ENCODE measurements at places on chromosomes 5 and 9.

GRCh38 chr5:160493806-160494338 lies 72.2 kb downstream of the PTTG1 start:
- no peak for DNase-seq

DNA sequence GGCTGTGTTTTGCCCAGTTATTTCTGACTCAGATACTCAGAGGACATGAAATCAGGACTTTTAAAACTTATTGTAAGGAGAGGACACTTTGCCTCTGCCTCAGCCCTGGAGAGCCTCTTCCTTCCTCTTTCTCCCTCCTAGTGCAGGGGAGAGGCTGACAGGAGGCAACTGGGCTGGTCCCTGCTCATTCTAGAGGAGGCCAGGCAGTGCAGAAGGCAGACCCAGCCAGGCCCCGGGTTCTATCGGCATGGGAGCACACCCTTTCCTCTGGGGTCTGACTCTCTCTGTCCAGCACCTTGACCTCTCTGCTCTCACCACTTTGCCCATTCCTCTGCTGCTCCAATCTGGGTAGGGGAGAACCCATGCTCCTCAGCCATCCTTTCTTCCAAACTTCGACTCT lies 16.0 kb upstream of the SMIM32 start:
- no peak for DNase-seq

- no peak for DNase-seq
These were observed 1.2 kb upstream of the UBE2R2 start for GRCh38 chr9:33815781-33816180.

DNA sequence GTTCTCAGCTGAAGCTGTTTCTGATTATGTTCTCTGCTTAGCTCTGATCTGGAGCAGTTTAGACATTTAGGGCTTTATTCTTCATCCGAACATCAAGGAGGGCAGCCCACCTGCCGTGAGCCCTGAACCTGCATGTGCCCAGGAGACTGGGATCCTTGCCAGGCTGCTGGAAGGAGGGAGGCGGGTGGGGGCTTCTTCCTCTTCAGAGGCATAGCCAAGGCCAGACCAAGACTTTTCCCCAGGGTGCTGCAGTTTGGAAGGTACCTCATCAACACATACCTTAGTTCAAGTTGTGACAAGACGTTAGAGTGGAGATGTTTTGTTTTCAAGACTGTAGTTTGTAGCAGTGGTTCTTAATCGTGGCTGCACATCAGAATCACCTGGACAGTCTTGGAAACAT lies 64.9 kb downstream of the RALGPS1 start:
- no peak for DNase-seq

DNA sequence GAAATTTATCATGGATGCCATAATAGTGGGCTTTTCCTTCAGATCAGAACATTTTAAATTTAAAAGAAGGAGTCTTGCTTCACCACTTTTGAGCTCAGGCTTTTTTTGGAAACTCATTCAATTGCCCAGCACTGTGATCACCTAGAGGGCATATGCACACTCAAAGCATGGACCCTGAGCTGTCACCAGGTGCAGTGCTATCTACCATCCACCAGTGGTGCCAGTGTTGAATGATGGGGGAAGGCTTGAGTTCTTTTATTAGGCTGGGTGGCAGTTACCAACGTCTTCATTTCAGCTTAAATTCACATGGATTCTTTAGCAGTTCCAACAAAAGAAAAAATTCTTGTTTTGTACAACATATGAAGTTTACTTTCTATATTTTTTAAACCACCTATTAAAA lies 164.1 kb downstream of the CFAP90 start:
- no peak for DNase-seq

GRCh38 chr5:59483971-59484472 lies 409.5 kb downstream of the PDE4D start:
- DNase-seq, result no peak

DNA sequence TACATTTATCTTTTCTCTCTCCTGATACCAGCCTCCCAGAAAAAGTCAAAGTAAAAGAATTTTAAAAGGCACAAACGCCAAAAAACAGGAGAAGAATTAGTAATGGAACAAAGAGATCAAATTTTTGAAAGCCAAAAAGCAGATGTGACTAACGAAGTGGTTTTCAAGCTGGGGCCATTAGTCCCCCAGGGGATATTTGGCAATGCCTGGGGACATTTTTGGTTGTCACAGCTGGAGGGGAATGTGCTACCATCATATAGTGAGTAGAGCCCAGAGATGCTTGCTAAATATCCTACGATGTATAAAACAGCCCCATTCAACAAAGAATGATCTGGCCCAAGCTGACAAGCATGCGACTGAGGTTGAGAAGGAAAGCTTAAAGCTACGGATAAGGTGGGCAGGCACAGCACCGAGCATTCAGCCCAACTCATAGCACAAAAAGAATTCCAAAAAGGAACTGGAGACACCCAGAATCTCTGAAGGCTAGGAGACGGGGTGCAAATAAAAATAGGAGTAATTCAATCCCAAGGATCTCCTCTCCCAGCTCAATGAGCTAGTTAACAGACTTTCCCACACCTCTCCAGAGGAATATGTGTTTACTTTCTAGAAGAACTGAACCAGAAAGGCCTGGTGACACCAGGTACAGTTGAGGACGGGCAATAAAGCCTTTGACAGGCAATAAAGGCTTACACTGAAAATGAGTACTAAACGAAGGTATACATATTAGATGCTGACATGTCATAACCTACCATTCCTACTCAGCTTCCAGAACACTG lies 269.0 kb downstream of the DENND1A start:
- DNase-seq, result no peak

GRCh38 chr9:78557540-78557939 lies 260.6 kb downstream of the PSAT1 start:
- DNase-seq, result no peak

- DNase-seq, result no peak
These were observed 1.0 kb downstream of the LRRC8A start for GRCh38 chr9:128882677-128883603.

DNA sequence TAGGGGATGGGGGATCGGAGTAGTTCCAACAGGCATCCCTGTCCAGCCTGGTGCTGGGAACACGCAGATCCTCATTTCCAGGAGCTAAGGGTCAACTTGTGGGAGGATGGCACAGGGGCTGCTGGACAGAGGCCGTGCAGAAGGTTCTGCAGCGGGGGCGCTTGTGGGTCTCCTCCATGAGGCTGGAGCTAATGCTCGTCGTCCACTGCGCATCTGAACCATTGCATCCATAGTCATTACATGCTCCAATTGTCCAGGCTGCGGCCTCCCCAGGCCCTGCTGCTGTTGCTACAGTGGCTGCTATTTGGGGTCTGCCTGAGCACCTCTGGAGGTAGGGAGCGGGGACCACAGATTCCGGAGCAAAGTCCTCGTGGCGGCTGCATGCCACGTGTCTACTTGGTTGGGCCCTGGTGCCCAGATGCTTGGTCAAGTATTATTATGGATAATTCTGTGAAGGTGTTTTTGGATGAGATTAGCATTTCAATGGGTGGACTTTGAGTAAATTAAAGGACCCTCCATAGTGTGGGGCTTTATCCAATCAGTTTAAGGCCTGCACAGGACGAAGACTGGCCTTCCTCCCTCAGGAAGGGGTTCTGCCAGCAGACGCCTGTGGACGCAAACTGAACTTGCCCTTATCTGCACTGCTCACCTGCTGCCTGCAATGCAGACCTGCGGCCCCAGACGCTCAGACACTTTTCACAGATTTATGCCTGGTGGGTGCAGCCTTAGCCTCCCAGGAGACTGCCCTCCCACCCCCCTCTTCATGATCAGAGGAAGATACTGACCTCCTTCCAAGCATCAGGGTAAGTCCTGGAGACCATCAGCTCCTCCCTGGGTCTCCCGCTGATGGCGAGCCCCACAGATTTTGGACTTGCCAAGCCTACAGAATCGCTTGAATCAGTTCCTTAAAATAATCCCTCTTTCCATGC lies 127.5 kb upstream of the IRX4 start:
- DNase-seq, result no peak

DNA sequence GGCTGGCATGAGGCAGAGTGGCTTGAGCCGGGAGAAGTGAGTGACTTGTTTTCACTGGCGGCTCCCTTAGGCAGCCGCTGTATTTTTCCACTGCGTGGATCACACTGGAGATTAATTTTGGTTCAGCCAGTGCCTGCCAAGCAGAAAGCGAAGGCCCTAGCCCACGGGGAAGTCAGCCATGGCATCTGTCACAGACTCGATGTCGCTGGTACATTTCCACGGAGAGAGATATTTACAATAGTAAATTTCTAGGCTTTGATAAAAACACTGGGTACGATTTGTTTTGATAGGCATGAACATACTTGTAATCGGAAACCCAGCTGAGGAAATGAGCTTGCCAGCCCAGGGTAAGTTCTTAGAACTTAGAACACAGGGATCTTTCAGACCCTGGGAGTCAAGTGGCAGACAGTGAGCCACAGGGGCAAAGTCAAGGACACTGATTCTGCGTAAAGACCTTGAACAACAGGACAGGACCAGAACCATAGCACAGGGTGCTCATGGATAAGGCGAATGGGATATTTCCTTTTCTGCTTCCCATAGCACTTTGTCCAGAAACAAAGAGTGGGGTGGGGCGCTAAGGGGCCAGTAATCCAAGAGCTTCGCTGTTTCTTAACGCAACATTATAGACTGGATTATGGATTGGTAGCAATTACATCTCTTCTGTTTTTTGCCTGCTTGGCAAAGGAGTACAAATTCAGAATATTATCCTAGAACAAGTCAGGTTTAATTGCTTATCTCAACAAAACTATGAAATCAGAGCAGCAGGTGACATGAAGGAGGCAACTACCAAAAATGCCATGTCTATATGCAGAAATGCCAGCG lies 4.5 kb downstream of the DUSP1 start:
- no peak for DNase-seq

GRCh38 chr9:113588242-113588810 lies 124.8 kb downstream of the RGS3 start:
- DNase-seq, result no peak

DNA sequence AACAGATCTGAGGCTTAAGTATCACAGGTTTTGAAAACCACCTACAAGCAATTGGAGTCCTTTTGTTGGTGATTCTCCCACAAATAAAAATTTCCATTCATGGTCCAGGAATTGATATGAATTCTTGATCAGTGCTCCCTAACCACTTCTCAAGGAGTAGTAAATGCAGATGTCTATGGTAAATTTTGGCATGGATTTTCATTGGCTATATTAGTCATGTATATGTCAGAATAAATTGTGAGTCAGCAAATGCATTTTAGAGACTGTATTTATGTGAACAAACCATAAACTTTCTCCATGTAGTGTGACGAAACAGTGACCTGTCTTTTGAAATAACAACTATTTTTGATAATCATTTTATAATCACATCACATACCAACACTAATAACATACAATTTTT lies 611.1 kb downstream of the HTR1A start:
- DNase-seq, result no peak

DNA sequence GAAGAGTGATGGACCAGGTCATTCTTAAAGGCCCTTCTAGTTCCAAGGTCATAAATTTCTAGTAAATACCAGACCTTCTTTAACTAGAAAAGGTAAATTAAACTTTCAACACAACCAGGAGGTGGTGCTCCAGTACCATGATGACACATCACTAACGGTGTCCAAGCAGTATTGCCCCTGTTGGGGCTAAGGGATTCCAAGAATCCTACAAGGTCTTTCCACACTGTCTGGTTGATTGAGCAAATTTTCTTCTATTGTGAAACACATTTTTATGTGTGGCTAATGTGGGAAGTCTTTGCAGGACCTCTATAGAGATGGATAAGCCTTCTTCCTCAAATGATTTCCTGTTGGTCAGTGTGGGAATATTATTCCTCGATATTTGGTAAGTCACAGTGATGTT lies 459.6 kb upstream of the PAPPA start:
- DNase-seq, result no peak
